ENCODE measurements at places on chromosomes 12 and 14.

GRCh38 chr12:82862069-82862841 is 175.5 kb downstream of the TMTC2 start:
- DNase-seq = no peak

GRCh38 chr14:57870686-57871457 is 5.0 kb upstream of the SLC35F4 start:
- DNase-seq = no peak

DNA sequence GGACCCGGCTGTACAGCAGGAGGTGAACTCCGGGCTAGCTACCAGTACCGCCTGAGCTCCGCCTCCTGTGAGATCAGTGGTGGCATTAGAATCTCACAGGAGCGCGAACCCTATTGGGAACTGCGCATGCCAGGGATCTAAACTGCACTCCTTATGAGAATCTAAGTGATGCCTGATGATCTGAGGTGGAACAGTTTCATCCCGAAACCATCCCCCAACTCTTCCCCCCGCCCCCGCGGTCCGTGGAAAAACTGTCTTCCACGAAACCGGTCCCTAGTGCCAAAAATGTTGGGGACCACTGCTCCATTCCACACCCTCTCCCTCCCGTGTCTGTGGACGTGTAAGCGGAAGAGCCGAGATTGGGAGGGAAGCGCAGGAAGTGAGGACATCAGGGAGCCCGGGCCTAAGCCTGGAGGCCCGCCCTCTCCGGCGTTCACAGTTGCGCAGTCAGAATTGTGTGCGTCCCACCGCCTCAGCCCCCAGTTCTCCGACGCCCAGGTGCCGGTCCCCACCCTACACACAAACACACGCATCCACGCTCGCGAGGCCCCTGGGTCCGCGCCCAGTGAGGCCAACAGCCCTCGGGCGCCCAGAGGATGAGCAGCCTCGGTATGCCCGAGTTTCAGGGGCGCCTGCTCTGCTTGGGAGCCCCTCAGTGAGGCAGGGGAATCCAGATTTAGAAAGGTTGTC is 1.8 kb upstream of the RNASE4 start:
- DNase-seq = peak; percentile 77

GRCh38 chr12:52703878-52704277 is 554 bp upstream of the KRT77 start:
- no peak for DNase-seq

DNA sequence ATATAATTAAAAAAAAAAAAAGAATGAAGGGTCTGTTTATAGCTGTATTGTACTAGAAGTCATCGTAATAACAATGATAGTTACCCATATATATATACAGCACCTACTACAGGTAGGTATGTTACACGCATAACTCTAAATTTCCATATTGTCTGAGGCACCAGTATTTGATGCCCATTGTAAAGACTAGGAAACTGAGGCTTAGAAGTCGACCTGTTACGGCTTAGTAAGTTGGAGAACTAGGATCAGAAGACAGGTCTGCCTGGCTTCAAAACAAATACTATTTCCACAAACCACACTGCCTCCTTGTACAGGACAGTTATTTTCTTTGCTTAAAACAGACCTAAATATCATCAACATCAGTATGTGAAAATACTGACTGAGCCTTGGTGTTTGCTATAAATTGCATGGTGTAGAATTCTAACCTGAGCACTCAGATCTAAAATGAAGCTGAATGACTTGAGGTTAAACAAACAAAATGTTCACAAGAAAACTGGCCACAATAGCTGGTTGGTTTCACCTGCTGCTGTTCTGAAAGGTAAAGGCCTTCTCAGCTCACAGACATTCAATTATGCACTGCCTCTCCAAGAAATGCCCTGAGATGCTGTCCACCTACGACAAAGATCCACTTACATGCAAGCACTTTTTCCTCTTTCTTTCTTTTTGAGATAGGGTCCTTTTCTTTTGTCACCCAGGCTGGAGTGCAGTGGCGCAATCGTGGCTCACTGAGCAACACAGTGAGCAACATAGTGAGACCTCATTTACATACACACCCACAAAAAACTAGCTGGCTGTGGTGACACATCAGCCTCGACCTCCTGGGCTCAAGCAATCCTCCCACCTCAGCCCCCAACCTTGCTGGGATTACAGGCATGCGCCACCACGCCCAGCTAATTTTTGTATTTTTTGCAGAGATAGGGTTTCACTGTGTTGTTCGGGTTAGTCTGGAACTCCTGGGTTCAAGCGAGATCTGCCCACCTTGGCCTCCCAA is 35.7 kb downstream of the SSH1 start:
- DNase-seq = no peak

DNA sequence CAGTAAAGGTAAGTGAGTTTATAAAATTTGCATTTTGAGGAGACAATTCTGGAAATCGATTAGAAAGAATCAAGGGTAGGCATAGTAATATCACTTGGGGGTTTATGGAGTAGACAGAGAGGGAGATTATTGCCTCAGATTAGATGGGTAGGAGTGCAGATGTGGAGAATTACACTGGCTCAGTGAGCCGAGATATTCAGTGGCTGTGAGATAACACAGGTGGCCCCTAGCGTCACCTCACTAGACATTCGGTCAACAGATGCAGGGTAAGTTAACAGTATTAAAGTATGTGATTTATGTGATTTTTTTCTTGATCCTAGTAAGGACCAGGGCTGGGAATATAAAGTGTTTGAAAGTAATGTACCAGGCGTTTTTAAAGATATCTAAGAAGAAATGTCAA is 39.6 kb upstream of the KLRD1 start:
- DNase-seq = no peak

GRCh38 chr12:22689876-22690275 is 64.9 kb downstream of the ETNK1 start:
- no peak for DNase-seq

GRCh38 chr14:102317564-102318248 is 1.8 kb upstream of the ZNF839 start:
- DNase-seq = no peak

DNA sequence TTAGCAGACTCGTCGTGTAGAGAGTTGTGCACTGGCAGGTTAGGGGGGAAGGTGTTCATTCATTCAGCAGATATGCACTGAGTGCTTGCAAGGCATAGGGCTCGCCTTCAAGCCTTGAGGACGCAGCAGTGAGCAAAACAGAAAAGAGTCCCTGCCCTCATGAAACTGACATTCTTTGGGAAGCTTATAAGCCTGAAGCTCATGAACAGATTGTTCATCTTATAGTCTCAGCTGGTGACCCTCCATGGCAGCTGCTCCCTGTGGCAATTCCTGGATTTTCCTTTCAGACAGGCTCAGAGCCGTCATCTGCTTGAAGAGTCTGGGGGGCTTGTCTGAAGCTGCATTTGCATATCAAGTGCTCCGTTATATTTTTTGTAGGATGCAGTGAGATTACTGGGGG is 148.4 kb downstream of the PRKCH start:
- DNase-seq = no peak

- DNase-seq = no peak
These were observed 260.1 kb downstream of the C12orf75 start for GRCh38 chr12:105590571-105590970.

GRCh38 chr12:106987846-106988245 is 900 bp upstream of the MTERF2 start:
- DNase-seq = no peak

DNA sequence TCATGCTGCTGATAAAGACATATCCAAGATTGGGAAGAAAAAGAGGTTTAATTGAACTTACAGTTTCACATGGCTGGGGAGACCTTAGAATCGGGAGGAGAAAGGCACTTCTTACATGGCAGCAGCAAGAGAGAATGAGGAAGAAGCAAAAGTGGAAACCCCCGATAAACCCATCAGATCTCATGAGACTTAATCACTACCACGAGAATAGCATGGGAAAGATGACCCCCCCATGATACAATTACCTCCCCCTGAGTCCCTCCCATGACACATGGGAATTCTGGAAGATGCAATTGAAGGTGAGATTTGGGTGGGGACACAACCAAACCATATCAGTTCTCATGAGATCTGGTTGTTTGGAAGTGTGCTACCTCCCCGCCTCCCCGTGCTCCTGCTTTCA is 9.8 kb upstream of the MFAP5 start:
- no peak for DNase-seq

- DNase-seq = no peak
These were observed 1.2 kb upstream of the LAG3 start for GRCh38 chr12:6771091-6771495.

GRCh38 chr14:92294506-92294905 is 28.5 kb upstream of the SLC24A4 start:
- no peak for DNase-seq

DNA sequence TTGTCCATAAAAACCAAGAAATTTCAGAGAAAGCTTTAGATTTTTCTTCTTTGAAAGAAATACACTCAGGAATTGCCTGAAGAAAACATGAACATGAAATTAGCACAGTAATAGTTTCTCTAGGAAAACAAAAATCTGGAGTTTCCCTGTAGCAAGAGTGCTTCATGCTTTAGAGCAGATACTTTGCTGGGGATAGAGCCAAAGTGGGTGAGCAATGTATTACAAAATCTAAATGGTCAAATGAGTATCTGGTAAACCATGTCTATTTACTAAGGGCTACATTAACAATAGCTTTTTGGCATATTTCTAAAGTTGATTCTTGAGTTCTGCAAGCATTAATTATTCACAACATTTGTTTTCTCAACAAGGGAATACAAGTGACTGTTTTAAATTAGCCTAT is 26.2 kb downstream of the AVPR1A start:
- no peak for DNase-seq

DNA sequence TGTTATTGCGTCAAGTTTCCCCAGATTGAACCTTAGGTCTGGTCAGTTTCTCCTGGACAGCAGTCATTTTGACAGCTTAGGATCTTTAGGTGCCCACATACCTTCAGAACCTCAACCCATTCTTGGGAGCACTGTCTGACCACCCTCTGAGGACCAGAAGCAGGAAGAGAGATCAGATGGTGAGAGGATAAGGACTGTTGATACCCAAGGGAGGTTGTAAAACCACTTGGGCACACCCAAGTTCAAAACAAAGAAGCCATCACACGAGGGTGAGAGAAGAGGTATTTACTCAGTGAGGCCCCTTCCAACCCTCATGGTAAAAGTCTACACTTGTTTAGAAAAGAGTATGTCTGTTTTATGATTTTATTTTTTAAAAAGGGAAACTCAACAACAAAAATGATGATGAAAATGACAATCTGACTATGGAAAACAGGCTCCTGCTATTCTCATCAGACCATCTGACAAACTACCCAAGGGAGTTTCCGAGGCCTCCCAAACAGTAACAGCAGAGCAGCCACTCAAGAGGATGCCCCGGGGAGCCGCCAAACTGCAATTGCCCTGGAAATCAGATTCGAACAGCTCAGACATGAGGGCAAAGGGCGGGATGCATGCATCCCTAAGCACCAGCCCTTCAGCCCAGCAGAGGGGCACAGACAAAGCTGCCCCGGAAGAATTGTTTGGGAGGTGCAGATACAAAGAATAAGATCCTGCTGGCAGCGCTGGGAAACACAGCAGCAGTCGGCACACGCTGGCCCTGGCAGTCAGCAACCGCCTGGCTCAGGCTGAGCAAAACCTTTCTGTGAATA is 162.6 kb upstream of the PLEKHG7 start:
- DNase-seq = no peak

GRCh38 chr12:109864916-109865315 is 15.4 kb downstream of the GLTP start:
- DNase-seq = peak; percentile 25

DNA sequence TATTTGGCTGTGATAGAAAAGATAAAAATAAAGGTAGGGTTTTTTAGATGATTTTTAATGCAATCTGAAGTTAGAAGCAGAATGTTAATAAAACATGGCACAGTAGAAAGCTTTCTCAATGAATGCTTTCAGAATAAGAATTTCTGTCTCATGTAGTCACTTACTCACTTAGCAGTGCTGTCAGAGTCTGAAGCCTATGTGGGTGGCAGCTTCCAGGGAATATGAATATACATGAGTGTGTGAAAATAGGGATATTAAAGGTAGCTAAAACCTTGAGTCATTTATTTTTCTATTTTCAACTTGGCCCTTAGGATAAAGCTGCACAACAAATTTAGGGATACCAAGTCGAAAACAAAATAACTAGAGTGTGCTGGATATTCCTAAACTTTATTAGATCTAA is 427.9 kb downstream of the AEBP2 start:
- DNase-seq = no peak

GRCh38 chr12:55039395-55040354 is 19.9 kb downstream of the NEUROD4 start:
- no peak for DNase-seq

DNA sequence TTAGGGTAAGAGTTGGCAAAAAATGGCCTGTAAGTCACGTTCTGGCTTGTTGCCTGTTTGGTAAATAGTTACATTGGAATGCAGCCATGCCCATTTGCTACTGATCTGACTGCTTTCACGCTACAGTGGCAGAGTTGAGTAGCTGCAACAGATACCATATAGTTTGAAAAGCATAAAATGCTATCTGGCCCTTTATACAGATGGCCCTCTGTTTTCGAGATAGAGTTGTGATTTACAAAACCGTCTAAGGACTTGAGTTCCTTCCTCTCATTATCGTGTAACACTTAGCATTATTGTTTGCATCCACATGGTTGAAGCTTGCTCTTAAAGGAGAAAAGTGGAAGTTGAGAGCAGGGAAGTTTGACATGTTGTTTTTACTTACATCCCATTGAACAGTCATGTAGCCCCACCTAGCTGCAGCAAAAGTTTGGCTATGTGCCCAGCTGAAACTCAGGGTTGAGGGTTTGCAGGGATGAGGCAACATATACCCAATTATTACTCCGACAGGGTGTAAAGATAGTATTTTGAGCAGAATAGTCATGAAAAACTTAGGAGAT is 11.3 kb upstream of the SCFD1 start:
- DNase-seq = peak; percentile 97

GRCh38 chr12:92993259-92993658 is 64.2 kb upstream of the EEA1 start:
- DNase-seq = no peak

DNA sequence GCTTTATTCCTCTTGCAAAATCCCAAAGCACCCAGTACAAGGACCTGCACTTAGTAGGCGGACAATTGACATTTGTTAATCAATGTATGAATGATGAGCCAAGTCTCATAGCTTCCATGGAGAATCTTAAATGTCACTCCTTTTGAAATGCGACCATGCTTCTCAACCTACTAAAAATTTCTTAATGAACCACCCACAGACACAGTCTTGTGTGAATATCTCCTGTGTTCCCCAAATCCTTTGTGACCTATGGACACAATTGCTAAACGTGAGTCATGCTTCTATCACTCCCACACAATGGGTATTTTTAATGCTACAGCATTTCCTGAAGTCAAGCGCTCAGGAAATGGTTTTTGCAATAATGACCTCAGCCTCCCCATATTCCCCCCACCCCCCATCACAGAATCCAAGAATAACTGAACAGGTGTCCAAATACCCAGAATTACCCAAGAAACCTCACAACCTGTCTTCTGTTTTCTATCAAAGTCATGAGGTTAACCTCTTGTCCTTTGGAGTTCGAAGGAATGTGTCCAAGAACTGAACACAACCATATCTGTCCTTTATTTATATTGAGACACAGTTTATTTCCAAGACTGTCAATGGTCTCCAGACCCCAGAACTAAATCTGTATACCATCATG is 163.6 kb upstream of the PLEKHG7 start:
- DNase-seq = no peak

- no peak for DNase-seq
These were observed 105.4 kb upstream of the MED13L start for GRCh38 chr12:116382686-116383530.

Data from NCI-H2029 treated with DMSO at 0.1 percent for 48 hours (cell line).